ENCODE measurements at places on chromosomes 6 and 20.

GRCh38 chr6:107737397-107737793 lies 86.7 kb downstream of the SCML4 start:
- no peak for DNase-seq

DNA sequence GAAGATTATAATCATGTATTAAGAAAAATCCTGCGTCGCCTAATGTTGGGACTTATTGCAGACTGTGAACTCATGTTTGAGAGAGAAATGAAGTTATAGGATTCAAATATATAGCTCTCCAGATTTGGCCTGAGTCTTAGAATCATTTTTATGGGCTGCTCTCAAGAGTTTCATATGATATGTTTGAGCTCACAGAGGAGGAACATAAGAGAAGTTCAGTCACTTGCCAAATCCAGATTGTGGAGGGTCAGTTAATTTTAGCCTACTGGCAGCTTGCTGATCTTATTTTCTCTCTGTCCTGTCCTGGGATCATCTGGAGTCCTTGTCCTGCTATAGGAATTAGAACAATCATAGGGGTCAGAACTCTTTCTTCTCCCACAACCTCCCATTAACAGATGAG lies 186.1 kb upstream of the SUPT3H start:
- DNase-seq = no peak

GRCh38 chr6:156347656-156348055 lies 429.5 kb upstream of the ARID1B start:
- no peak for DNase-seq

GRCh38 chr20:12528591-12529041 lies 480.2 kb upstream of the SPTLC3 start:
- no peak for DNase-seq

DNA sequence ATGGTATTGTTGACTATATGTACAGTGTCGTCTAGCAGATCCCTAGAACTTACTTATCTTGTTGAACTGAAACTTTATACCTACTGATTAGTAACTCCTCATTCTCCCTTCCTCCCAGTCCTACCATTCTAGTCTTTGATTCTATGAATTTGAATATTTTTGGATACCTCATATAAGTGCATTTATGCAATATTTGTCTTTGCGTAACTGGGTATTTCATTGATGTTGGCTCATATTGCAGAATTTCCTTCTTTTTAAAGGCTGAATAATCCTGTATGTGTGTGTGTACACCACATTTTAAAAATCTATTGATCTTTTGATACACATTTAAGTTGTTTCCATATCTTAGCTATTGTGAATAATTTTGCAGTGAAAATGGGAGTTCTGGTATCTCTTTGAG lies 119.9 kb downstream of the SOX4 start:
- DNase-seq = no peak

DNA sequence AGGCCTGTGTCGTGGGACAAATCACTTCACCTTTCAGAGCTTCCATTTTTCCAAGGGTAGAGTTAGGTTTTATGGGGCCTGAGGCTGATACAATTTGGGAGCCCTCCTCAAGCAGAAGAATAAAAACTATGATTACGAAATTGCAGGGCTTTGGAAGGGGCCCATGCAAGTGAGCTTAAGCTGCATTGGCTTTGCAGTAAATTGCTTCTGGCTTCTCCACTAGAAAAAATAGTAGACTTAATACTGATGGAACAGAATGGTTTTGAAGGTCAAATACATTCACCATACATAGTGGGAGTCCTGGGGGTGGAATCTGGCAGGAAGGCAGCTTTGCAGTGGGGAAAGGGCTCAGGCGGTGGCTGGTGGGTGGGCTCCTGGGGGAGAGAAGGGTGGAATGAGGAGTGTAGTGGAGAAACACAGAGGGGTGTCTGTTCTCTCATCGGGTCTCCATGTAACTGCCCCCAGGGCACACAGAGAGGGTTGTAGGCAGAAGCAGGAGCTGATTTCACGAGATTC lies 55.9 kb upstream of the RNF24 start:
- no peak for DNase-seq

GRCh38 chr6:153023977-153024708 lies 21.6 kb upstream of the MTRF1L start:
- peak; percentile 35 for DNase-seq

Measured in HFF-Myc (cell line).